ENCODE measurements at places on chromosomes 12 and 14. TPM values are rescaled to one million over a fixed set of nuclear protein-coding genes. Genes with fewer than 3 reads are reported as not detected.

DNA sequence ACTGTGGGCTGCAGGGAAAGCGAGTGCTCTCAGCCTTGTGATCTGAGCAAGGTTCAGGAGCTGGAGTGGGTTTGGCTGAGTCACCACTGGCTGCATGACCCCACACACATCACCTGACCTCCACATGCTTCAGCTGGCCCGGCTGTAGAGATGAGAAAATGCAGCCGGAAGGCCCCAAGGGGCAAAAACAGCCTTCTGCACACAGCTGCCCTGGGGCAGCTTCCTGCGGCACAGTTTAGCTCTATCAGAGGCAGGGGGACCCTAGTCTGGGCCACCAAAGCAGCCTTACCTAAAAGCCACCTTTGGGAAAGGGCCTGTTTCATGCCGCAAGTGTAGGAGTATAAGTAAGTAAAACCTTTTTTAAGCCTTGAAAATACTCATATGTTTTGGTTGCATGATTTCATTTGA lies 123.3 kb downstream of the SSPN start:
- no peak for DNase-seq

DNA sequence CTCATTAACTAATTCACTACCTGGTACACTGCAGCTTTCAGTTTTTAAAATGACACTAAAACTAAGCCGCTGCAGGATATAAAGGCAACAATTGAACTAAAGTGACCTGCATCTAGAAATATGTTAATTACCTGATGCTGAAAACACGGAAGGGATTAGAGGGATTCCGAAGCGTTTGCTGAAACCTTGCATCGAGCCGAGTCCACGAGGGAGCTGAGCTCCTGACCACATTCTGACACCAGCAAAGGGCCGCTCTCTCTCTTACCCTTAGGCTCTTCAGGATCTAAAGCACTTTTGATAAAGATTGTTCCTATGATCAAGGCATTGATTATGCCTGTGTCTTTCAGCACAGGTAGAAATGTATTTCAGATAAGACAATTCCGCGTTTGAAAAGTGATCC lies 59.5 kb upstream of the CDKN3 start:
- DNase-seq: no peak

DNA sequence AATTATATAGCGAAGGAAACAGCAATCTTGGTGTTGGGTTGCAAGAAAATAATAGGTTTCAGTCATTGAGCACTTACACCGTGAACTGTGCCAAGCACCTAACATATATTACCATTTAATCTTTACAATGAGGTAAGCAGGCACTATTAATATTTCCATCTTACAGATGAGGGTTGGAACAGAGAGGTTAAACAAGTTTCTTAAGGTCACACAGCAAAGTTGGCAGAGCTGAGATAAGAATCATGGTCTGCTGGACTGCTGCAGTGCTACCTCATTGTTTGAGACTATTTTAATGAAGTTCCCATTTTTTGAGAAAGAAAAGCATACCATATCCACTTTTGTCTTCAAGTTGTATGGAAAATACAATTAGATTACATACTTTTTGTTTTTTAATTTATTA lies 1.7 kb downstream of the ERG28 start:
- no peak for DNase-seq

Gene OASL
- total RNA-seq: 2.5 TPM

Gene EIF5
- 121 TPM for total RNA-seq

Gene NOXRED1
- 0.50 TPM for total RNA-seq

All from liver (tissue), 10 donors.